ENCODE measurements at places on chromosomes 7 and 10.

DNA sequence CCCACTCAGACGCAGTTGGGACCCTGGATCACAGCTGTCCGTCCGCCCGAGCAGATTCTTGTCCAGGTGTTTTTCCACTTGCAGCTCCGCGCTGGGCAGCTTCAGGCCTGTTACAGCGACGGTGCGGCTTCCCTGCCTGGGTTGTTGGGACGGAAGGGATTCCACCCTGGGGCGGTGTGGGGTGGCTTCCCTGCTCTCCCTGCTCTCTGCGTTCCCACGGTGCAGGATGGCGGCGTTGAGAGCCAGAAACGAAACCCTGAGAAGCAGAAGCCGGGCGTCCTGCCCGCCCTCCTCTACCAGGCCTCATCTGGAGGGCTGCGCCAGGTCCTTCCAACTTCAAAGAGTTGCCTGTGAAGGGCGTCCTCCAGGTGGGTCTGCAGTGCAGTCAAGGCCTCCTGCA is 194.4 kb downstream of the ADARB2 start:
- DNase-seq, result no peak

GRCh38 chr7:130956417-130957136 is 222.6 kb upstream of the KLF14 start:
- DNase-seq, result no peak

GRCh38 chr10:67861750-67862432 is 22.6 kb upstream of the SIRT1 start:
- no peak for DNase-seq

DNA sequence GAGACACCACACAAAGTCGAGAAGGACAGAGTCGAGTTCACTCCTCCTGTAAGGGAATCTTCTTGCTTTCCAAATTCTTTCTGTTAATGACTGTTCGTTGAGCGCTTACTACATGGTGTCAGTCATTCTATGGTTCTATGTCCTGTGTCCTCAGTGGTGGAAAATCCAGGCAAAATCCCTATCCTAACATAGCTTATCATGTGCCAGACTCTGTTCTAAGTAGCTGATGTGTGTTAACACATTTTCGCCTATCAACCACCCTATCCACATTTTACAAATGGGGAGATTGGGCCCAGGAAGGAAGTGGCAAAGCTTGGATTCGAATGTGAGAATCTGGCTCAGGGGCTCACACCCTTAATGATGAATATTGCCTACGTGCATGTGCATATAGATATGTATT is 280.1 kb downstream of the GATA3 start:
- DNase-seq, result no peak

DNA sequence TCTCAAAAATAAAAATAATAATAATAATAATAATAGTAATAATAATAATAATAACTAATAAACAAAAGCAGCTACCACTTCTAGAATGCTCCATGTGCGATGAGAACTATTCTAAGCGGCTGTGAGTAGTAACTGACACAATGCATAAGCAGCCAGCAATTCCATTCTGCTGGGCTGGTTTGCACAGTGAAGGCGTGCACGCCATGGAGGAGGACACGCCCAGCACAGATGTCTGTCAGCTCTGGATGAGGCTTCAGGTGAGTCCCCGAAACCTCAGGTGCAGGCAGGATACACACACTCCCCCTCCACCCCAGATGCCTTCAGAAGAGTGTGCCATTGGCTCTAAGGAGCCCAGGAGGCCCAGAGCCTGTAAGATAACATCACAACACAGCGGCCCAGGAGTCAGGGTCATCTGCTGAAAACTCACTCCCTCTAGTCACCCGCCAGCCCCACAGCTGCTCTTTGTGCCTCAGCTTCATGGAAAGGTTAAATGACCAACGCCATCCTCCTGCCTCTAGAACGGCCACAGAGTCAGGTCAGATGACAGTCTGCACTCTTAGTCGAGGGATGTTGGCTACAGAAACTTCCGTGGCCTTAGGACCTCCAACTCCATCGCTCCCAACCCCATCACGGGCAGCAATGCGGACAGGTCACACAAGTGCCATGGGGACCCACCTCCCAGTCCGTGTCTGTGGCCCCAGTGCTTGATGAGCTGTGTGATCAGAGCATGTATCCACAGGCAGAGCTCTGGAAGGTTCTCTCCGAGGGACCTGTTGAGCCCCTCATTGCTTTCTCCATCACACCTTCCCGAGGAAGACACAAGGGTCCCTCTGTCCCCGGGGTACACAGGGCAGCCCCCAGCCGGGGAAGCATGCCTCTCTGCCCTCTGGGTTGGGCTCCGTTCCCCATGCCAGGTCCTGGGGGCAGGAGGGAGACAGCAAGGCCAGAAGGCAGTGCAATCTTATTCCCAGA is 103.9 kb downstream of the CTBP2 start:
- no peak for DNase-seq

DNA sequence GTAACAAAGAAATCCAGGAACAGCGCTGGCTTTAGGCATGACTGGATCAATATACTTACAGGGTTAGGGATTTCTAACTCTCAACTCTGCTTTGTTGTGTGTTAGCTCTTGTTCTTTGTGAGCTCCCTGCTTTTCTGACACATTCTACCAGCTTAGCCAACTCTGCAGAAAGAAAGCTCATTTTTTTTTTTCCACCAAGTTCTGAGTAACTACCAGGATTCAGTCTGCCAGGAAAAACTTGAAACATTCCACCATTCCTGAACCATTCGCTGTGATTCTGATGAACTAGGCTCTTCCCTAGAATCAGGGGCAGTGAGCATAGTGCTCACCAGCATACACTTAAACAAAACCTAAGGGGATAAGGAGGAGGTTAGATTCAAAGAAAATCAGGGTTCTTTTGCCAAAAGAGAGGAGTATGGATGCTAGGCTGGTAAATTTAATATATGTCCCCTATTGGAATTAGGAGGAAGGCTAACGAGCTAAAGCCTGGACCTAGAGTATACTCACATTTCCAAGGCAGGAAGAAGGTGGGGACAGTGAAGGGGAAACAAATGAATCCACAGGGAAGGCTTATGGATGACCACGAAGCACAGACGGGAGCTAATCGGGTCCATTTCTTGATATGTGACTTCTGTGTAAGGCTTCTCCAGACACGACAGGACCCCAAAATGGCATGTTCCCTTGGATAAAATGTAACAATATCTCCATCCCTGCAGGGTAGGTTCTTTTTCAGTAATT is 183.4 kb downstream of the PRKG1 start:
- no peak for DNase-seq

GRCh38 chr7:83821866-83822265 is 172.9 kb upstream of the SEMA3E start:
- no peak for DNase-seq
